ENCODE measurements at places on chromosomes 3 and 15.

- DNase-seq, result no peak
These were observed 45.4 kb downstream of the PDIA5 start for GRCh38 chr3:123112232-123112631.

DNA sequence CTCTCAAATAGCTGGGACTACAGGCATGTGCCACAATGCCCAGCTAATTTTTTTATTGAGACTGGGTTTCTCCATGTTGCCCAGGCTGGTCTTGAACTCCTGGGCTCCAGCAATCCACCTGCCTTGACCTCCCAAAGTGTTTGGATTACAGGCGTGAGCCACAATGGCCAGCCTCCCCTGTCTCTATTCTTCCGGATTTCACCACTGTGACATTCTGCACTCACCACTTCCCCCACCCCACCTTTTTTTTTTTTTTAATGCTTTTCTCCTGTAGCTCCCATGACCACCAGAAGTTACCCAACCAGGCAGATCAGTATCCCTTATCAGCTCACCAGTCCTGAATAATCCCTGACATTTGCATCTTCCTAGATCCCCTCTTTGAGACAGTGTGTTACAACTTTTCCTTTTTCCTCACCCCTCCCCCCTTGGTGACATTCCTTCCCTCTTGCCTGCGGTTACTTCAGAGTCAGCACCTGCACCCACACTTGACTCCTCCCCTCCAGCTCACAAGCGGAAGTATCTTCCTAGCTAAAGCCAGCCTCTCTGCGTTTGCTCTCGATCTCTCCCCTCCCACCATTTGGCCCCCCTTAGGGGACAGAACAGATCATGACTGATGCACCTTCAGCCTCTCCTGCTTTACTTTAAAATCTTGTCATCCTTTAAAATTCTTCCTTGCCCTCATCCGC is 13.5 kb upstream of the ZNF592 start:
- DNase-seq, result no peak

DNA sequence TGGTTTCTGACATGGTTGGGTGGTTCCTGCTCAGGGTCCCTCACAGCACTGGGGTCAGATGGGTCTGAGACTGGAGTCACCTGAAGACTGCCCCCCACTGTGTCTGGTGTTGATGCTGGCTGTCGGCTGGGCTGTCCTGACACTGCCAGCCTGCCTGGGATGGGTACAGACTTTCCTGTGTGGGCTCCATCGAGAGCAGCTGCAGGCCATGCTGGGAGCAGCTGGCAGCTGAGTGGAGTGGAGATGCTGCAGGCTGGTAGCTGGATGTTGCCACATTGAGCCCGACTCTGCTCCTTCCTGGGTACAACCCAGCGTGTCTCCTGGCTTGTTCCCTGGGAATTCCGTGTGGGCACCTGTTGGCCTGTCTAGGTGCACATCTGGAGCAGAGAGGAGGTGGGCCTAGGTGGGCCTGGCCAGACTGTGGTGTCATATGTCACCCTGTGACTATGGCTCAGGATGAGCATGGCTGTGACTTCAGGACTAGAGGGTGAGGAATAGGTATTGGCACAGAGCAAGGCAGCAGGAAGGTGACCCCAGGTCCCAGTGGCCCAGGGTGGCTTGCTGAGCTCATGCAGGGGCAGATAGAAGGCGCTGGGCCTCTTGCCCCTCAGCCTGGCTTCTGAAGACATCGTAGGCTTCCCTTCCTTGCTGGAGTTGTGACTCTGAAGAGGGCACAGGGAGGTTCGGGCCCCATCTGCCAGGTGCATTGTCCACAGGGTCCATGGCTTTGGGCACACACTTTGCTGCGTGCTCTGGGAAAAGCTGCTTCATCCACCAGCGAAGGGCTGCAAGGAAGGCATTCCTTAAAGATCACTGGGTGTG is 40.0 kb upstream of the PRR23E start:
- no peak for DNase-seq

DNA sequence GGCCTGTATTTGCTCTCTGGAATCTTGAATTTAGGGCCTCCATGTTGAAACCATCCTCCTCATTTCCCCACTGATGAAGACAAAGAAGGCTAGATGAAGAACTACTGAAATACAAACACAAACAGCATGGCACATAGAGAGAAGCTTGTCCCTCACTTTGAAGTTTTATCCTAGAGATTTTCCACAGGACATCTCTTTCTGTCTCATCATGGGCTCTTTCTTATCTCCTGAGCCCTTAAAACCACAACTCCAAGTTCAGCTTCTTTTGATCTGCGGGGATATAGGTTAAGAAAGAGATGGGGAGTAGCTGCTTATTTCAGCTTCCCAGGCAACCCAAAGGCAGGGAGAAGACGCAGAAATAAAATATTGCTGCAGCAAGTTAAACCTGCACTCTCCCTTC is 213.1 kb upstream of the LRIG1 start:
- no peak for DNase-seq

DNA sequence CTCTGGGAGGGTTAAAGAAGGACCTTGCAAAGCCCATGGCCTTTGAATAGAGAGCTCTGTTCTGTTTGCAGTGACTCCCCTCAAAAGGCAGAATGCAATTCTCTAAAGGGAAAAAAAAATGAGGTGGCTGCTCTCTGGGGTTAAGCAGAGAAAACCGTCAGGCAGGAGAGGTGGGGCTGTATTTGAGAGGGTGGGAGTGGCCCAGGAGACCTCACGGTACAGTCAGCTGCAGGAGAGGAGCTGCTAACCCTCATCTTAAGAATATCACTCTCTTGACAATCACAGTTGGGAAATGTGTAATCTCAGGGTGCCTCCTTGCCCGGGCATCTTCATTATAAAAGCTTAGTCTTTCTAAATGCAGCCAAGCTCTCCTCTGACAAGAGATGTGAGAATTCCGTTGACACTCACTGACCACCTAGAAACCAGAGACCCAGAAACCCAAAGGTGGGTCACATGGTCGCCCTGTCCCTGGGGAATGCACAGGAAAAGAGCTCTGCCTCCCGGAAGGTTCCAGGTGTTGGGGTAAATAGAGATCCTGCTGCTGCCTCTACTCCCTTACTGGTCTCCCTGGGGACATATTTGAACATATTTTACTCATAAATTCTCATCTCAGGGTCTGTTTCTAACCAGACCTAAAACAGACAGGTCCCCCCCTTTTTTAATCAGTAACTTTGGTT is 159.1 kb upstream of the CTDSPL start:
- DNase-seq, result no peak

GRCh38 chr3:72515941-72516340 is 332.3 kb downstream of the SHQ1 start:
- no peak for DNase-seq

DNA sequence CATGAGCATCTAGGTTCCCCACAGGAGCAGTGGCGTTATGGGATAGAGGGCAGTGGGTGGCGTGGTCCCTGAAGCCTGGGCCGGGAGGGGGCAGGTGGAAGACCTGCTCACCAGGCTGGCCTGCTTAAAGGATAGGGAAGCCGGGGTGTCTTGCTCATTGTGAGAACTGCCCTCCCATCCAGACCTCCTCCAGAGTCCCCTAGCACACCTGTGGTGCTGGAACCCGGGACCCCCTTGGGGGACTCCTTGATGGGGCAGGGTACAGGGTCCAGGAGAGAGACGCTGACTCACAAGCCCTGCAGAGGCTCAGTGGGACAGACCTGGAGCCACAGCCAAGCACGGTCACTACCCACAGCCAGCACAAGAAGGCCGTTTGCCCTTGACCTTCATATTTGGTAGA is 2.8 kb upstream of the RHCG start:
- DNase-seq, result no peak
